Gastrocnemius medialis (tissue), 4 donors: ENCODE measurements at places on chromosomes 4 and X.

- DNase-seq: no peak
- peak overlapping the region; percentile 43 for H3K27ac ChIP-seq
- peak overlapping the region; percentile 35 for H3K4me3 ChIP-seq
- no peaks in the 10 kb centered on the region for H3K36me3 ChIP-seq
These were observed 415.4 kb downstream of the SPRY1 start for GRCh38 chr4:123812066-123812390.

DNA sequence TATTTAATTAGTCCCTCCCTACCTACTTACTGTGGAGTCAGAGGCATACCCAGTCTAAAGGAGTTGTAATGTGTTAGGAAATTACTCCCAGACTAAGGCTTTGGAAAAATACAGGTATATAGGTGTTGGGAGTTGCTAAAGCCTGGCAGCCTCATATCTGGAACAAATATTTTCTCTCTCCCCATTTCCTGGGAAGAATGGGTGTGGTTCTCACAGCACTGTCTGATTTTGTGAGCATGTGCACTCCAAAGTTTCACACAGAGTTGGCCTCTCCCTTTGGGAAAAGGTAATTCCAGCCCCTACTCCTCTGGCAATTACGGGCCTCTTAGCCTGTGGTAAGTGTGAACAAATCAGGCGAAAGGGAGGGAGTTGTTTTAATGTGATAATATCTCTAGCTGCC lies 187.0 kb downstream of the MID1IP1 start:
- no peak for DNase-seq
- H3K27me3 ChIP-seq: no peaks in the 10 kb centered on the region
- no peak overlapping the region for H3K4me3 ChIP-seq

DNA sequence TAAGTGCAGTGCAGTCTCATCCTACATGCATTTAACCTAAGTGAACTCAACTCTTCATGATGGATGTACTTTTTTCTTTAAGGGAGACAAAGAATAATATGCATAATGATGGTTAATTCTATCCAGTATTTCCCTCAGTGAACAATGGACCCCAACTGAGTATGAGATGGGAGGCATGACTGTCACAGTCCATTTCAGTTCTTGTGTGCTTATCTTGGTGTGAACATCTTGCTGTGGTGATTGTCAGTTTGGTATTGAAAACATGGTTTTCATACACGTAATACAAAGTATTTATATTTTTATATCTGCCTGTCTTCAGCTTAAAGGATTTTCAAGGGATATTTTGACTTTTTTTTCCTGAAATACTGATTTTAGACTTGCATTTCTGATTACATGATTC lies 72.0 kb upstream of the NDUFC1 start:
- H3K27me3 ChIP-seq: no peaks in the 10 kb centered on the region
- no peak overlapping the region for H3K27ac ChIP-seq
- no peak overlapping the region for H3K4me3 ChIP-seq
- no peak for DNase-seq

- DNase-seq: no peak
- H3K4me1 ChIP-seq: peaks cover 69% of the 10 kb centered on the region
- peak overlapping the region; percentile 63 for H3K27ac ChIP-seq
These were observed 44.7 kb downstream of the SETD7 start for GRCh38 chr4:139511320-139511719.

GRCh38 chrX:65093658-65094057 lies 117.4 kb upstream of the ZC4H2 start:
- no peaks in the 10 kb centered on the region for H3K27me3 ChIP-seq
- H3K27ac ChIP-seq: no peak overlapping the region
- DNase-seq: no peak
- H3K4me1 ChIP-seq: no peaks in the 10 kb centered on the region
- no peak overlapping the region for H3K4me3 ChIP-seq
- H3K36me3 ChIP-seq: no peaks in the 10 kb centered on the region

GRCh38 chr4:150510176-150510865 lies 71.6 kb upstream of the MAB21L2 start:
- H3K27me3 ChIP-seq: no peaks in the 10 kb centered on the region
- H3K36me3 ChIP-seq: no peaks in the 10 kb centered on the region
- H3K27ac ChIP-seq: no peak overlapping the region

GRCh38 chr4:153204247-153204671 lies at the start of gene TRIM2:
TRIM2 (plus strand) TSS chr4:153204443; CDS start chr4:153204531, 88 bp downstream.
- H3K36me3 ChIP-seq: no peaks in the 10 kb centered on the region
- H3K4me3 ChIP-seq: peak within 1 kb of the TSS; percentile 47
- peaks cover 3% of the 10 kb centered on the region for H3K4me1 ChIP-seq
- H3K27ac ChIP-seq: peak within 1 kb of the TSS; percentile 18
- peak; percentile 48 for DNase-seq

GRCh38 chr4:102217345-102217744 lies 127.9 kb downstream of the SLC39A8 start:
- H3K36me3 ChIP-seq: no peaks in the 10 kb centered on the region
- H3K27me3 ChIP-seq: no peaks in the 10 kb centered on the region
- no peak overlapping the region for H3K27ac ChIP-seq
- DNase-seq: no peak
- no peaks in the 10 kb centered on the region for H3K4me1 ChIP-seq
- no peak overlapping the region for H3K4me3 ChIP-seq

DNA sequence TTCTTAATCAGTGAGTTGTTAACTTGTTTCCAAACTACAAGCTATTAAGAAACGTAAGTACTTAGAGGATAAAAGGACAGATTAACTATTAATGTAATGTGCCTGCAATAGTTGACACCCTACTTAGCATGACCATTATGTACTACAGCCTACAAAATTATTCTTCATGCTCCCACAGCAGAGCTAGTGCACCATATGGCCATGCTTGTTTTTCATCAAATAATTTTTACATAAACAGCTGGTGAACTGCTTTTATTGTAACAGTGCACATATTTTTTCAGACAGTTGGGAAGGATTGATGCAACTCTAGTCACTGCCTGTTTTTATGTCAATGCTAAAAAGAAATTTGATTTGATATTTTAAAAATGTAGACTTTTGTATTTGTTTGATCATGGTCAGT lies 10.2 kb upstream of the MAGEB10 start:
- no peaks in the 10 kb centered on the region for H3K36me3 ChIP-seq
- no peaks in the 10 kb centered on the region for H3K4me1 ChIP-seq
- DNase-seq: no peak
- H3K4me3 ChIP-seq: no peak overlapping the region

DNA sequence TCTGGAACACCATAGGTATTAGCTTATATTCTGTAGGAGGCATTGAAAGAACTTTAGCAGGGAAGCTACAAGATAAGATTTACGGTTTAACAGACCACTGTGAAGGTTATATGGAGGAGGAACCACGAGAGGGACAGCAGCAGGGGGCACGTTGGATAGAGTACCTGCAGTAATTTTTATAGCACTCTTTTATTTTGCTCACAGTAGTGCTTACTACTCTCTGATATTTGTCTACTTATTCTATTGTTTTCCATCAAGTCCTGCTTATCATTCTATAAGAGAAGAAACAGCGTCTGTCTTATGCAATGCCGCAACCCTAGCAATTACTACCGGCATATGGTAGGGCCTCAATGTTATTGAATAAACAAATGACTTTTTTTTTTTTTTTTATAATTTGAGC lies 122.5 kb downstream of the PCDH7 start:
- H3K36me3 ChIP-seq: no peaks in the 10 kb centered on the region
- no peak overlapping the region for H3K4me3 ChIP-seq
- DNase-seq: no peak
- no peaks in the 10 kb centered on the region for H3K4me1 ChIP-seq
- H3K27ac ChIP-seq: no peak overlapping the region

GRCh38 chr4:38865445-38865844 lies 2.2 kb upstream of the FAM114A1 start:
- H3K27ac ChIP-seq: no peak overlapping the region
- DNase-seq: no peak
- H3K4me3 ChIP-seq: no peak overlapping the region
- no peaks in the 10 kb centered on the region for H3K27me3 ChIP-seq
- no peaks in the 10 kb centered on the region for H3K36me3 ChIP-seq

DNA sequence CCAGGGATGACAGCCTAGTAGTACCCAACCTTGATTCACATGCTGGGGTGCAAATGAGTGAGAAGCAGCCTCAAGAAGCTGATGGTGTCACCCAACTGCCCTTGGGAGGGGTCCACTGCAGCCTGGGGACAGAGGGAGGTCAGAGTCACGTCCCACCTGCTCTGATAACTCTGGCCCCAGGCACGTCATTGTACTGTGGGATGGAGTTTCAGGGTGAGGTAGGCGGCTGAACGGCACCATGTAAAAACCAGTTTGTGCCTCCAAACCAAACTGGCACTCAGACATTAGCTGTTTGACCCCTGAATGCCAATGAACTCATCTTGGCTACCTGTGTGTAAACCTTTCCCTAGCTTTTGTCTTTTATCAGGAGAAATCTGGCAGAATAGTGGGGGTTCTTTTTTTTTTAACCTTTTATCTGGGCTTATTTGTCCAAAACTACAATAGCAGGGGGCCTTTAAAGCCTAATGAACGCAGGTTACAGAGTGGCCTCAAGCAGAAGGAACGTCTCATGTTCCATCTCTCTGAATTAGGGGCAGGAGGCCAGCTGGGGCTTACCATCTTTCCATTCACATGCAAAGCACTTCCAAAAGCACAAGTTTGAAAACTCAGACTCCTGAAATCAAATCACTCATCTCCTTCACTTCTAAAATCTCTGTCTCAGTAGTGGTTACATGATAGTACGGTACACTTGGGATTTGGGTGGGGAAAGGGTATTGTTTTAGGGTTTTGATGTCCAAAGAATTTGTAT lies 89.4 kb downstream of the IRF2 start:
- H3K27ac ChIP-seq: peak overlapping the region; percentile 78
- DNase-seq: no peak
- H3K36me3 ChIP-seq: no peaks in the 10 kb centered on the region
- H3K4me3 ChIP-seq: peak overlapping the region; percentile 30
- H3K4me1 ChIP-seq: peaks cover 58% of the 10 kb centered on the region
- no peaks in the 10 kb centered on the region for H3K27me3 ChIP-seq

DNA sequence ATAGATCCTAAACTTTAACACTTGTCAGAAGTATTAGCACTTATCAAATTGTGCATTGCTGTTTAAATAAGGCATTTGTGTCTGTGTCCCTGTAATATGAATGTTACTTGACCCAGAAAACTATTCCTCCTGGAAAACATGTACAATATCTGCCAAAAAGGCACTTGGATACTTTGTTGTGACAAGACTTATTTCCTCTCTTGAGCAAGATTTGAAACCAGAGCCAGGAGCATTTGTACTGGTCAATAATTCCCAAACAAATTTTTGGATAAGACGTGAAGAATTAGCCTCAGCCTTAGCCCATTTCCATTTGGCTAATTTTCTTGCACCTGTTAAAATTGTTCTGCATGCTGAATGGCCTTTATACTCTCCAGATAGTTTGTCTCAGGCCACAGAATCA lies 176.3 kb upstream of the GK2 start:
- no peaks in the 10 kb centered on the region for H3K27me3 ChIP-seq
- no peaks in the 10 kb centered on the region for H3K36me3 ChIP-seq

GRCh38 chr4:10168151-10168550 lies 51.6 kb upstream of the WDR1 start:
- no peak overlapping the region for H3K27ac ChIP-seq
- H3K36me3 ChIP-seq: no peaks in the 10 kb centered on the region
- no peak for DNase-seq
- no peaks in the 10 kb centered on the region for H3K27me3 ChIP-seq

DNA sequence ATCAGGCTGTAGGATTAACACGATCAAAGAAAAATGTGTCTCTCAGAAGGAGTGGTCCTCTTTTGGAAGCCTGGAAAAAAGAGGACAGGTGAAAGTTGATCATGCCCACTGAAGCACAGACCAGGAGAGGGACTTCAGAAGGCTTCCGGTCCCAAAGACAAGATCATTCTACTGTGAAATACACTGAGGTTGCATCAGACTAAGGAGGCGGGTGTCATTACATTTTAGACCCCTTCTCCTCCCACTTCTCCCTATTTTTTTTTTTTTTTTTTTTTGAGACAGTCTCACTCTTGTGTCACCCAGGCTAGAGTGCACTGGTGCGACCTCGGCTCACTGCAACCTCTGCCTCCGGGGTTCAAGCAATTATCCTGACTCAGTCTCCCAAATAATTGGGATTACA lies 67.5 kb downstream of the RBM47 start:
- no peaks in the 10 kb centered on the region for H3K27me3 ChIP-seq
- no peak for DNase-seq
- no peak overlapping the region for H3K4me3 ChIP-seq
- no peak overlapping the region for H3K27ac ChIP-seq
- H3K4me1 ChIP-seq: no peaks in the 10 kb centered on the region
- H3K36me3 ChIP-seq: no peaks in the 10 kb centered on the region

- no peaks in the 10 kb centered on the region for H3K36me3 ChIP-seq
- DNase-seq: no peak
- no peak overlapping the region for H3K27ac ChIP-seq
- no peak overlapping the region for H3K4me3 ChIP-seq
- H3K4me1 ChIP-seq: no peaks in the 10 kb centered on the region
These were observed 15.6 kb downstream of the RBM41 start for GRCh38 chrX:107102980-107103379.

GRCh38 chr4:25783126-25783525 lies 79.7 kb downstream of the SEL1L3 start:
- H3K36me3 ChIP-seq: no peaks in the 10 kb centered on the region
- no peak for DNase-seq
- H3K4me1 ChIP-seq: no peaks in the 10 kb centered on the region
- no peaks in the 10 kb centered on the region for H3K27me3 ChIP-seq

- DNase-seq: no peak
- H3K27me3 ChIP-seq: no peaks in the 10 kb centered on the region
- no peaks in the 10 kb centered on the region for H3K4me1 ChIP-seq
- H3K36me3 ChIP-seq: peaks cover 6% of the 10 kb centered on the region
These were observed 930 bp downstream of the ZNF718 start for GRCh38 chr4:125091-125771.

- peak overlapping the region; percentile 96 for H3K27ac ChIP-seq
- no peaks in the 10 kb centered on the region for H3K36me3 ChIP-seq
- peak overlapping the region; percentile 72 for H3K4me3 ChIP-seq
- no peaks in the 10 kb centered on the region for H3K27me3 ChIP-seq
These were observed 700 bp downstream of the VMA21 start for GRCh38 chrX:151397741-151398070.

GRCh38 chr4:112813790-112814189 lies 176.8 kb downstream of the LARP7 start:
- H3K27ac ChIP-seq: no peak overlapping the region
- H3K4me3 ChIP-seq: no peak overlapping the region
- H3K27me3 ChIP-seq: no peaks in the 10 kb centered on the region
- H3K4me1 ChIP-seq: peaks cover 4% of the 10 kb centered on the region
- no peaks in the 10 kb centered on the region for H3K36me3 ChIP-seq

DNA sequence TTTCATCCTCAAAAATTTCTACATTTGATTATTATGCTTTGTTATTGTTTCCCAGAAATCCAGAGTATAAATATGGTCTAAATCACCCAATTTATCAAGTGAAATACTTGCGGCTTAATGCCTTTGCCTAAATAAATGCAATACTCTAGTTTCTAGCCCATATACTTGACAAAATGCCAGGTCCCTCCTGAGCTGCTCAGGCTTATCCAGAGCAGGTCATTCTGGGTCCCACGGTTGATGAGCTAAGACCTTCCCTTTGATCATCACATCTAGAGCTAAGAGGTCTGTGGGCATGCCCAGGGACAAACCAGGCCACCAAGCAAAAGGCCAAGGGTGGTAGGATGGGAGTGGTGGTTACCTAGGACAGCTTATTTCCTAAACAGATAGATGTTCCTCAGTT lies 180.1 kb downstream of the SMIM20 start:
- H3K27ac ChIP-seq: no peak overlapping the region
- no peak overlapping the region for H3K4me3 ChIP-seq
- H3K27me3 ChIP-seq: no peaks in the 10 kb centered on the region
- DNase-seq: no peak

GRCh38 chr4:149702414-149703293 lies 113.0 kb downstream of the IQCM start:
- H3K27me3 ChIP-seq: no peaks in the 10 kb centered on the region
- H3K36me3 ChIP-seq: no peaks in the 10 kb centered on the region
- no peaks in the 10 kb centered on the region for H3K4me1 ChIP-seq
- H3K4me3 ChIP-seq: no peak overlapping the region
- H3K27ac ChIP-seq: no peak overlapping the region
